A549 treated with ZK216348 at 1 μM for 4 hours (cell line): ENCODE measurements at places on chromosomes 6 and 20. TPM values are rescaled to one million over a fixed set of nuclear protein-coding genes. Genes with fewer than 3 reads are reported as not detected.

Gene NKAIN2
- not detected in 5 replicates for total RNA-seq

Gene OR10C1
- total RNA-seq = not detected in 5 replicates

Gene EYA4
- 7.9 to 12.6 TPM (median 9.7 TPM) in 5 replicates for total RNA-seq

Gene PLCB4
- total RNA-seq = 11.6 to 20.7 TPM (median 15.1 TPM) in 5 replicates

Gene PPP1R3G
- 1.2 to 2.2 TPM (median 1.6 TPM) in 5 replicates for total RNA-seq

Gene RAD21L1
- not detected in 5 replicates for total RNA-seq

Gene F13A1
- not detected in 5 replicates for total RNA-seq

Gene HLA-DRB1
- not detected in 5 replicates for total RNA-seq

Gene SAMD5
- total RNA-seq = 0.58 to 0.87 TPM (median 0.70 TPM) in 5 replicates

Gene VPS52
- total RNA-seq = 17.5 to 19.4 TPM (median 18.5 TPM) in 5 replicates

Gene ARFGAP1
- 40.7 to 94.2 TPM (median 79.4 TPM) in 5 replicates for total RNA-seq

Gene WTAP
- 54.7 to 81.7 TPM (median 66.3 TPM) in 5 replicates for total RNA-seq

Gene KIF6
- 0.11 to 0.45 TPM (median 0.13 TPM) in 4 of 5 replicates, not detected in the other for total RNA-seq

Gene ADAM33
- 0.05 to 0.08 TPM in 2 of 5 replicates, not detected in the others for total RNA-seq

Gene DUSP15
- total RNA-seq = 0.62 to 1.3 TPM (median 0.90 TPM) in 5 replicates

Gene LY86
- total RNA-seq = not detected in 5 replicates

Gene KAT14
- 8.2 to 10.6 TPM (median 8.5 TPM) in 5 replicates for total RNA-seq

Gene ACOT13
- 22.4 to 30.1 TPM (median 24.7 TPM) in 5 replicates for total RNA-seq

Gene LCA5
- total RNA-seq = 0.25 to 1.3 TPM (median 1.0 TPM) in 5 replicates

Gene KCNQ5
- 1.2 to 1.8 TPM (median 1.5 TPM) in 5 replicates for total RNA-seq

Gene MTFR2
- total RNA-seq = 10.4 to 14.4 TPM (median 11.9 TPM) in 5 replicates

Gene CCN2
- total RNA-seq = 43.2 to 82.6 TPM (median 64.5 TPM) in 5 replicates

Gene CASS4
- 0.08 to 0.09 TPM in 2 of 5 replicates, not detected in the others for total RNA-seq

Gene TRERF1
- total RNA-seq = 4.0 to 8.4 TPM (median 7.0 TPM) in 5 replicates

Gene SPATS1
- not detected in 5 replicates for total RNA-seq

Gene EYS
- 0.26 TPM in 1 of 5 replicates, not detected in the others for total RNA-seq

Gene EPPIN
- total RNA-seq = not detected in 5 replicates

Gene PPP1R16B
- 0.11 to 0.43 TPM (median 0.18 TPM) in 5 replicates for total RNA-seq

Gene BCAS1
- total RNA-seq = 0.39 to 1.0 TPM (median 0.53 TPM) in 5 replicates

Gene CST7
- total RNA-seq = not detected in 5 replicates
